ENCODE measurements at places on chromosomes 12 and 14.

GRCh38 chr14:95434121-95434520 is 82.3 kb downstream of the SYNE3 start:
- DNase-seq, result no peak

- DNase-seq, result peak; percentile 94
Observed at GRCh38 chr12:54935235-54935951, 49.2 kb downstream of the TESPA1 start.

- no peak for DNase-seq
Observed at GRCh38 chr14:104425763-104426646, 153.6 kb upstream of the C14orf180 start.

GRCh38 chr12:109137055-109137454 is 20.7 kb downstream of the ACACB start:
- DNase-seq, result no peak

- no peak for DNase-seq
Observed at GRCh38 chr14:57078054-57078453, 190.7 kb downstream of the EXOC5 start.

- no peak for DNase-seq
Observed at GRCh38 chr14:102472791-102473150, 36.8 kb downstream of the ANKRD9 start.

DNA sequence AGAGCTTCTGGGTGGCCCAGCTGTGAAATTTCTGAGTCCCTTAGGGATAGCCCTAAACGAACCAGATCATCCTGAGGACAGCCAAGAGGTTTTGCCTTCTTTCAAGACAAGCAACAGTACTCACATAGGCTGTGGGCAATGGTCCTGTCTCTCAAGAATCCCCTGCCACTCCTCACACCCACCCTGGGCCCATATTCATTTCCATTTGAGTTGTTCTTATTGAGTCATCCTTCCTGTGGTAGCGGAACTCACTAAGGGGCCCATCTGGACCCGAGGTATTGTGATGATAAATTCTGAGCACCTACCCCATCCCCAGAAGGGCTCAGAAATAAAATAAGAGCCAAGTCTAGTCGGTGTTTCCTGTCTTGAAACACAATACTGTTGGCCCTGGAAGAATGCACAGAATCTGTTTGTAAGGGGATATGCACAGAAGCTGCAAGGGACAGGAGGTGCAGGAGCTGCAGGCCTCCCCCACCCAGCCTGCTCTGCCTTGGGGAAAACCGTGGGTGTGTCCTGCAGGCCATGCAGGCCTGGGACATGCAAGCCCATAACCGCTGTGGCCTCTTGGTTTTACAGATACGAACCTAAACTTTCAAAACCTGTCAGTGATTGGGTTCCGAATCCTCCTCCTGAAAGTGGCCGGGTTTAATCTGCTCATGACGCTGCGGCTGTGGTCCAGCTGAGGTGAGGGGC is 38.9 kb downstream of the DAD1 start:
- DNase-seq, result peak; percentile 82

GRCh38 chr14:38721822-38722431 is 381.1 kb downstream of the SEC23A start:
- DNase-seq, result no peak

DNA sequence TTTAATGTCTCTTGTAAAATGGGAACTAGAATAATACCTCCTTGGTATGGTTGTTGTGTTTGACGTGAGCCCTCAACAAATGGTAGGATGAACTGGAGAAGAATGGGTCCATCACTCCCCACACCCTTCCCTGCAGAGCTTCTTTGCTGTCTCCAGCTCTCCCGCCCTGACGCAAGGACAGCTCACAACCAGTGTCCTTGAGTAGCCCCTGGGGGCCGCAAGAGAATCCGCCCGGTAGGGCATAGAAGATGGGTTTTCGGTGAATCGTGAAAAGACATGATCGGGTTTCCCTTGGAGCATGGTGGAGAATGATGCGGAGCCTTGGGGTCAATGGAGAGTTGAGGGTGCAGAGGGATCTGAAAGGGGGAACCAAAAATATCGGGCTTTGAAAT is 6.1 kb upstream of the PAX9 start:
- no peak for DNase-seq

DNA sequence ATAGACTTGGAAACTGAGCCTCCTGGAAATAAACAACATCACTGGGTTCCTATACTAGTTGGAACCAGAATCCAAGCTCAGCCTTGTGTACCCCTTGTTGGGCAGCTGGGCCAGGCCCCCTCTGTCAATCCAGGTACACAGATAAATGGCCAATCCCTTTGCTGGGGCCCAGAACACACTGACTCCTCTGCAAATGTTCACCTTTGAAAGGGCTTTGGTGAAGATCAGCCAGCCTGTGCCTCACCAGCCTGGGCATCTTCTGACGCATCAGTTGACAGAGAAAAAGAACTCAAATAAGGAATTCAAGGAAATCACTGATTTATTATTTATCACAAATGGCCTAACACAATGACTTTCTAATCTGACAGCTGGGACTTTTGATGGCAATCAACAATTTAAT is 1090.2 kb downstream of the BCL11B start:
- DNase-seq, result no peak

DNA sequence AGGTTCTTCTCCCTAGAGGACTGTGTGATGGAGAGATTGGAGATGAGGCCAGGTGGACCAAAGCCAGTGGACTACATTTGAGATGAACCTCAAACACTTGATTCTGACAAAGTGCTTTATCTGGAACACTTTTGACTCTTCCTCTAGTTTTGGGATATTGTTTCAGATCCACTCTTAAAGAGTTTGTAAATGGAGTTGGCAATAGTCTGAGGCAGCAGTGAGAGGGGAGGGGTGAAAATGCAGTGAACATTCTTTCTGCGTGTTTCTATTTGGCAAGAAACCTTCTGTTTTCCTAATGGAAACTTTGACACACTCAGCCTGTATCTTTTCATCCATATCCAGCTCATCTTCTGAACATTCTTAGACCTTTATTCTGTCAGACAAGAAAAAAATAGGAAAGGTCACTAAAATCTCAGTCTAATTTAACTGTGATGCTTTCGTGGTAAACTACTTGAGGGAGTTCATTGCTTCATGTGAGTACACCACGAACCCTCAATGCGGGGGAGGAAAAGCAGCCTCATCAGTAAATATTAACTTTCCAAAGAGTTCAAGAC is 57.4 kb upstream of the KCNJ8 start:
- no peak for DNase-seq

GRCh38 chr14:51448831-51449670 is 202.7 kb upstream of the FRMD6 start:
- DNase-seq, result no peak

DNA sequence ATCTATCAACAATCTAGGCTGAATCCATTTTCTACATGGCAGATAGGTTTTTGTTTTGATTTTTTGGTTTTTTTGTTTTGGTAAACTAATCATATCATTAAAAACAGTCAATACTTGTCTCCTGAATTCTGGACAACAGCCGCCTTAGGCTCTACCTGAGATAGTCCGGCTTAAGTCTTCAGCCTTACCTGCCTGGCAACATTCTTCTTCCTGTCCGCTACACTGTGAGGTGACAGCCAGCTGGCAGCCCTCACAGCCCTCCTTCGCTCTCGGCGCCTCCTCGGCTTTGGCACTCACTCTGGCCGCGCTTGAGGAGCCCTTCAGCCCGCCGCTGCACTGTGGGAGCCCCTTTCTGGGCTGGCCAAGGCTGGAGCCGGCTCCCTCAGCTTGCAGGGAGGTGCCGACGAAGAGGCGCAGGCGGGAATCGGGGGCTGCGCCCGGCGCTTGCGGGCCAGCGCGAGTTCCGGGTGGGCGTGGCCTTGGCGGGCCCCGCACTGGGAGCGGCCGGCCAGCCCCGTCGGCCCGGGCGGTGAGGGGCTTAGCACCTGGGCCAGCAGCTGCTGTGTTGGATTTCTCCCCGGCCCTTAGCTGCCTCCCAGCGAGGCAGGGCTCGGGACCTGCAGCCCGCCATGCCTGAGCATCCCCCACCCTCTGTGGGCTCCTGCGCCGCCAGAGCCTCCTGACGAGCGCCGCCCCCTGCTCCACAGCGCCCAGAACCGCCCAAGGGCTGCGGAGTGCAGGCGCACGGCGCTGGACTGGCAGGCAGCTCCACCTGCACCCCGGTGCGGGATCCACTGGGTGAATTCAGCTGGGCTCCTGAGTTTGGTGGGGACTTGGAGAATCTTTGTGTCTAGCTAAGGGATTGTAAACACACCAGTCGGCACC is 49.0 kb downstream of the MDGA2 start:
- DNase-seq, result no peak

GRCh38 chr12:6960593-6961277 is 9.6 kb downstream of the PTPN6 start:
- DNase-seq, result no peak

GRCh38 chr12:68767191-68767590 is 21.2 kb downstream of the SLC35E3 start:
- no peak for DNase-seq

GRCh38 chr14:53032838-53033390 is 82.1 kb upstream of the FERMT2 start:
- no peak for DNase-seq

DNA sequence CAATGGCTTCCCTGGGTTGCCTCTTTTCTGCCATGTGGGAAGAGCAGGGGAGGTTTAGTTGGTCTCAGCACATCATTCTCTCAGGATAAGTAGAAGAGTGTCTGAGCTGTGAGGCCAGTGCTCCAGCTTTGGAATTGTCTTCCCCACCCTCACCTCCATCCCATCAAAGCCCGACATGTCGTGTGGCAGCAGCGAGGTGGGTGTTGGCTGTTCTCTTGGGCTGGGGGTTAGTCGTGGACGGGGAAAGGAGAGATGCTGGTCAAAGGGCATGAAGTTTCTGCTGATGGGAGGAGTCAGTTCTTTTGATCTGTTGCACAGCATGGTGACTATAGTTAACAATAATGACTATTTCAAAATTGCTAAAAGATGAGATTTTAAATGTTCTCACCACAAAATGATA is 404.2 kb downstream of the TMEM121 start:
- DNase-seq, result no peak

DNA sequence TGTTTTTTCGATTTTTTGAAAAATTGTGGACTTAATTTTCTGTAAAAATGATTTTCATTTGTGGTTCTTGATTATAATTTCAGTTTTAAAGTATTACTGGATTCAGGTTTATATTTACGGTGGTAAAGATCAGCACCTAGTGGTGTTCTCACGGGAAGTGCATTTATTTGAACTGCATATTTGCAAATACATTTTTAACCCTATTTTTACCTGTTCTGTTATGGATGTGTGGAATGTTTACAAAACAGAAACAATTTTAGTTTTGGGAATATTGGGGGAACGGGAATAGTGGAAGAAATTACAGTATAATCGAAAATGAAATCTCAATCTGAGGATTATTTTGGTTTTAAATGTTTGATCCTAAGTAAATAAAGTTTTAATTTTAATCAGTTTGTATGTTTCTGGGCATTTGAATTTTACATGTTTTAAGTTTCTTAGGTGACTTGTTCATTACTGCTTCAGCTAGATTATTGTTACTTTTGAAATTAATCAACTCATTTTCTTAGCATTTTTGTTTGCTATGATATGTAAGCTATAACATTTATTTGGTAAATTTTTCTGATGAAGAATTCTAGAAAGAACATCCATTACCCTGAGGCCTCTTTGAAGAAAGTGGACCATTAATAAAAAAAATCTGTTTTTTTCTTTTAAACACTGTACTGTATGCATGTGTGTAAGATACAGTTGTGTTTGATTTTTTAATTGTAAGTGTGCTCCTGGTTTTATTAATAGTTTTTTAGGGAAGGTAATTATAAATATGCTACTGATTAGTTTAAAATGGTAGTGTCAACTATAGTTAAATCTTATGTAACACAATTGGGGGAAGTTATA is 942 bp downstream of the ATF7IP start:
- DNase-seq, result peak; percentile 69

- no peak for DNase-seq
Observed at GRCh38 chr14:81415781-81416180, 15.7 kb upstream of the STON2 start.

- peak; percentile 44 for DNase-seq
Observed at GRCh38 chr14:24734917-24735500, 101.0 kb upstream of the GZMB start.

DNA sequence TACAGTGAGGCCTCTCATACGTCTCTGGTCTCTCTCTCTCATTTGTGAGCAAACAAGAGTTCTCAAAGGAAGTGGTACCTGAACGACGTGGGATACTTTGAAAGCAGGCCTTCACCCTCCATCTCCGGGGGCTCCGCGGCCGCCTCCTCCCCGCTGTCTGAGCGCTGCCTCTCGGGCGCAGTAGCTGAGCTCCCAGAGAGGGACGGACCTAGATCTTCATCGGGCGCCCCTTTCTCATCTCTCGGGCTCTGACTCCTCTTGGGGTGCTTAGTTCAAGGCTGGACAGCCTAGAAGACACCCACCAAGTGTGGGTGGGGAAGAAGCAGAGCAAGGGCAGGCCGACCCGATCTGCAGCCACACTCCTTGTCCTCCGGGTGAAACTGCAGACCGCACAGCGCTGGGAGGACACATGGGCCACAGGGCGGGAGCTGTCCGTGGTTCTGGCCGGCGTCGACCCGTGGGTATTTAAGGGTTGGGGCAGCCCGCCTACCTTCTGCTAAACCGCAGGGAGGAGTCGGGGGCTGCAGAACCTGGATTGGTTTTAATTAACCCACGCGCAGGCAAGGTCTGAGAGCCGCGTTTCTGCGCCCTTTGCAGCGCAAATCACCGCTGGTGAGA is 92.7 kb downstream of the PAH start:
- DNase-seq, result no peak
